ENCODE measurements at places on chromosomes 4 and X.

GRCh38 chr4:165748321-165748720 is 124.7 kb upstream of the TLL1 start:
- no peak for DNase-seq

- DNase-seq, result no peak
Observed at GRCh38 chrX:46755671-46756070, 3.2 kb downstream of the SLC9A7 start.

GRCh38 chrX:41981481-41982013 is 58.2 kb upstream of the CASK start:
- no peak for DNase-seq

GRCh38 chrX:68043713-68044438 is 389.4 kb downstream of the OPHN1 start:
- DNase-seq, result no peak

DNA sequence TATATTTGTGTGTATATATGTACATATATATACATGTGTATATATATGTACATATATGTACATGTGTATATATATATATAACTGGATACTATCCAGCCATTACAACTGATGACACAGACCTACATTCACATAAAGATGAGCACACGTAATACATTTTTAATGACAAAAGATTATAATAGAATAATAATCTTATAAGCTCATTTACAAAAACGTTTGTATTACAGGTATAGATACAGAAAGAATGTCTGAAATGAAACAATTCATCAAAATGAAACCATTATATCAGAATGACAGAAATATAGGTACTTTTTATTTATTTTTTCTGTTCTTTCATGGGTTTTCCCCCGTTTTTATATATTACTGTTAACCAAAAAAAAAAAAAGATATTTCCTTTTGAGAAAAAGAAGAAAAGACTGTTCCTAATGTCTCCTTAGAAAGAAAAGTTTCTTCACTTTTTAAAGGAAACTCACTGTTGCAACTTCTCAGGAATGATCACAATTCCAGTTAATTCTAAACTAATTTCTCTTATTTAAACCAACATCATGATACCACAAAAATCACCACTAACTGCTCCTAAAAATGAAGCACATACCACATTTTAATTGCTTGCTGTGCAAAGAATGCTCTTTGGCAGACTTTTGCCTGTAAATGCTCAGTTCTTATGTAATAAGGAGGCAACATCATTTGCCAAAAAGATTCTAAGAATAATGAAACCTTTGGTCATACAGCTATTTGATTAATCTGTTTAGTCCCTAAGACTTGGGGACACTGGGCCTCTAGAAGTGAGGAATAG is 18.9 kb downstream of the LEF1 start:
- no peak for DNase-seq

DNA sequence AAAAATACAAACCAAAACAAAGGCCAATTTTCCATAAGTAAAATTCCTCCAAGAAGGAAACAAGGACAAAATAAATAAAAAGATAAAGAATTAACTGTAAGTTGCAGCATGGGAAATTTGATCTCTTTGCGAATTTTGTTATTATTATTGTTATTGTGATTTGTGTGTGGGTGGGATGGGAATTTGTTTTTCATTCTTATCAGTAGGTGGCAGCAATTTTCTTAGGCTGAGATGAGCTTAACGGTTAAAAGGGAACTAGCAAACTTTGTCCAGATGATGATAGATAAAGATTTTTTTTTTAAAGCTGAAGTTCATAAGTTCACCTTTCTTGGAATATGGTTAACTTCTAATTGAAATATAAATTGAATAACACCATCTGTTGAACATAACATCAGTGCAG is 83.2 kb upstream of the IL1RAPL2 start:
- no peak for DNase-seq

DNA sequence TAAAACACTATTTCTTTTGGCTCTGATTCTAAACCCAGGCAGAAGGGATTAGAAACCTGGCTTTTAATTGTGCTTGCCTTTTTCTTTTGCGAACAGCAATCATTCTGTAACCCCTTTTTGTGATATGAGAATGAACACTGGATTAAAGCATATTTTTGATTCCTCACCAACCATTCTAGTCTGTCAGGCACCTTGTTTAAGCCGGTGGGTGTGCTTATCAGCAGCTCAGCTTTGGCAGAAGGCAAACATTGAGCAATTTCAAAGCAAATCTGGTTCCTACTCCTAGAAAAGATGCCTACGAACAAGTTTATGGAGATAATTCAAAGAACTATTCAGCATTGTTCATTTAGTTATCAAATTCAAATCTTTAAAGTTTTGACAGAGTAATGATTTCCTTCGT is 265.1 kb upstream of the FAM241A start:
- DNase-seq, result no peak

DNA sequence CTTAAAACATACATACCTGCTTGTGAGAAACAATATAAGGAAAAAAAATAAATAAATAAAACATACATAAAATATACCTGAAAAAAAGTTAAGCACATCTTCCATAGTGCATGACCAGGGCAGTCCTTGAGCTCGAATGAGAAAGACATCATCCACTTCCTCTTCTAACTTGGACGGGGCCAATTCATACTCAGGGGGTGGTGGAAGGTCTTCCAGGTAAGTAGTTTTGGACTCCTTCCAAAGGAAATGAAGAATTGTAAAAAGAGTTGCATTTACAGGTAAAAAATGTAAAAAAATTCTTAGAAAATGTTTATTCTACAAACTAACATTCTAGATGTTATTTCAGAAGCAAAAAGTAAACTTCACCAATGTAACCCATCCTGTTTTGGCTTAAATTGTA is 3.6 kb downstream of the GRSF1 start:
- no peak for DNase-seq

DNA sequence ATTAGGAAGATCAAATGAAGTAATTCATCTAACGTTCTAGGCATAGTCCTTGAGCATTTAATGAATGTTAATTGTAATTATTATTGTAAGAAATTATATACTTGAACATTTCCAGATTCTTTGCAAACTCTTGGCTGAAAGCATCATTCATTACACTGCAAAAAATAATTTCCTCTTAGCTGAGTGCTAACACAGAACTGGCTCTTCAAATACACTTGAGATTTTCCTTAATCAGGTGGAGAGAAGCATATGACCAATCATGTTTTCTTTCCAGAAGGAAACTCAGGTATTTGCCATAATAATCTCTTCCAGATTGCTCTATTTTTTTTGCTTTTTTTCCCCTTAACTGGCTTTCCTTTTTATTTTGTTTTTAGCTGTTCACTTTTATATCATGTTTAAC is 42.5 kb downstream of the SLC39A8 start:
- no peak for DNase-seq

DNA sequence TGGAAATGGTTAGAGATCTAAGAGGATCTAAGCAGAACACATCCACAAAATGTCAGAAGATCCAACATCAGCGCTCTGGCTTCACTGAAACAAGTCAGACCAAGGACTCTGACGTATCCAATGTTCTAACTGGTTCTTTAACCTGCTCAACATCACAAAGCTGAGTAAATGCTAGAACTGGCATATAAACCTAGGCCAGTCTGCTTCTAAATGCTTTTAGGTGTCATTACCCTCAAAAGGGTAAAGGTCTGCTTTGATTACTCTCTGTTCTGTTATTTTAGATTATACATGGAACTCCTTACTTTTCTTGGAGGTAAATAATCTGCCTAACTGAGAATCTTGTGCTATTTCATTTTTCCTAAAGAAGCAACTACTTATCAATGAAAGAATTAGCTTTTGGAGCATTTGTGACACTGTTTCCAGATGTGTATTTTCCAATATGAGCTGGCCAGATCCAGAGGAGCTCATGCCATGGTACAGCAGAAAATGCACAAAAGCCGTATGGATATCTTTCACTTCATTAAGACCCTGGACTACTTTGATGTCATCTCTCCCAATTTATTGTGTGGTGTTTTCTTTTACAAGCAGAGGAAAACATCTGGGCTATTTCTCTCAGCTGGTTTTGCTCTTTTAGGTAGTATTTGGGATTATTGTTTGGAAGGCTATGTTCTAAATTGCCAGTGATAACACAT is 123.5 kb downstream of the RASGEF1B start:
- no peak for DNase-seq

DNA sequence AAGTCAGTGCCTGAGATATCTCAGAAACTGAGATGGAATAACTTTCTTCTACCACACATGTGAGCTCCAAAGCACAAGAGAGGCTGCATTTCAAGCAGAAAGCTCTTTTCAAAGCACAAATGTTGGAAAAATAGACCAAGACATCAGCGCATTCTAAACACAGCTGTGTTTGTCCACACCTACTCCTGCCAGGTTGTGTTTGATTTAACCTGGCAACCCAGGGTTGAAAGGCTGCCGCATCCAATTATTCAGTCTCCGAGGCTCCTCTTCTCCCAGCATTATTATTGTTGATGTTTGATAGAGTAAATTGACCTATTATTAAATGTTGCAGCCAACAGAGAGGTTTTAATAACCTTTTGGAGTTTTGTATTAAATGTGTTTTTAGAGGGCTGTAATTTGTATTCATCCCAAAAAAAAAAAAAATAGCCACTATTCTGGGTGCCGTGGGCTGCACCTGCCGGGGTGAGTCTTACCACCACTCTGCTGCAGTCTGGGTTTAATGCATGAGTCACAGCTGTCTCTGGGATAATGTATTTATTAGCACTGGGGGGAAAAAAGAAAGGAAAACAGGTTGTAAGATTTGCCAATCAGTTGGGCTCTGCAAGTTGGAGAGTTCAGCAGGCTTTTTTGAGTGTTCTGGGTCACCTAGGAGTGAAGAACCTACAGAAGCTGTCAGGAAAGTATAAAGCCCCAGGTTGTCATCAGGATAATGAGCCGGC is 105.2 kb upstream of the NOCT start:
- no peak for DNase-seq

DNA sequence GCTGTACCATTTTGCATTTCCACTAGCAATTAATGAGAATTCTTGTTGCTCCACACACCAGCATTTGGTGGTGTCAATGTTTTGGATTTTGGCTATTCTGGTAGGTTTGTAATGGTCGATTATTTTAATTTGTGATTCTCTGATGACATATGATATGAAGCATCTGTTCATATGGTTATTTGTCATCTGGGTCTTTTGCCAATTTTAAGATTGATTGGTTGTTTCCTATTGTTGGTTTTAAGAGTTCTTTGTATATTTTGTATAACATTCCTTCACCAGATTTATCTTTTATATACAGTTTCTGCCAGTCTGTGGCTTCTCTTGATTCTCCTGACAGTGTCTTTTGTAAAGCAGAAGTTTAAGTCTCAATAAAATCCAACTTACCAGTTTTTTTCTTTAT is 18.5 kb upstream of the BDH2 start:
- no peak for DNase-seq

- no peak for DNase-seq
Observed at GRCh38 chr4:123676071-123676889, 279.7 kb downstream of the SPRY1 start.

DNA sequence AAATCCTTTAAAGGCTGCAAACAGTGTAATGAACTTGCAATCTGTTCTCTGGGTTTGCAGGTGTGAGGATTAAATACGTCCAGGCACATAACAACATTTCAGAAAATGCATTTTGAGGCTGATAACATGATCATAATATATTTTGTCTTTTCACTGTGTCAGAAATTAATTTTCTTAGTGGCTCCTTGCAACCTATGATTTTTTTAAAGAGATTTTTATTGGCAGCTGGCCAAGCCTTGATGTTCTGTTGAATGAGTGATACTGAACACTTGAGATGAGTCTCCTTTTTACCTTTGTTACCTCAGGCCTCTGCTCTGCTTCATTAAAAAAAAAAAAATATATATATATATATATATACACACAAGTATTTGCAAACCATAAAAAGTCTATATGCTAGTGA is 68.2 kb upstream of the TENM3 start:
- DNase-seq, result no peak

GRCh38 chr4:157291071-157291470 is 70.5 kb downstream of the GRIA2 start:
- no peak for DNase-seq
